ENCODE measurements at places on chromosomes 2 and 18. TPM values are rescaled to one million over a fixed set of nuclear protein-coding genes. Genes with fewer than 3 reads are reported as not detected.

CCL20 gene
- total RNA-seq = not detected

C2orf92 gene
- total RNA-seq = 10.3 TPM

ARHGAP15 gene
- total RNA-seq = 14.8 TPM

FOXD4L1 gene
- 0.27 TPM for total RNA-seq

- DNase-seq = no peak
- H3K4me1 ChIP-seq = no peaks in the 10 kb centered on the region
- no peak overlapping the region for H3K27ac ChIP-seq
- H3K36me3 ChIP-seq = no peaks in the 10 kb centered on the region
- H3K27me3 ChIP-seq = no peaks in the 10 kb centered on the region
Observed at GRCh38 chr2:162989507-162989906, 150.9 kb upstream of the KCNH7 start.

- DNase-seq = no peak
- no peaks in the 10 kb centered on the region for H3K27me3 ChIP-seq
- no peak overlapping the region for H3K4me3 ChIP-seq
- no peaks in the 10 kb centered on the region for H3K4me1 ChIP-seq
Observed at GRCh38 chr2:55119711-55120487, 69.6 kb upstream of the RTN4 start.

- H3K36me3 ChIP-seq = no peaks in the 10 kb centered on the region
- no peak overlapping the region for H3K4me3 ChIP-seq
- no peaks in the 10 kb centered on the region for H3K27me3 ChIP-seq
- no peak overlapping the region for H3K27ac ChIP-seq
- no peaks in the 10 kb centered on the region for H3K4me1 ChIP-seq
Observed at GRCh38 chr18:3538456-3538855, 88.5 kb downstream of the TGIF1 start.

- H3K36me3 ChIP-seq = no peaks in the 10 kb centered on the region
- H3K27ac ChIP-seq = no peak overlapping the region
- DNase-seq = no peak
- no peaks in the 10 kb centered on the region for H3K27me3 ChIP-seq
Observed at GRCh38 chr2:96129528-96130120, 8.7 kb downstream of the ASTL start.

DNA sequence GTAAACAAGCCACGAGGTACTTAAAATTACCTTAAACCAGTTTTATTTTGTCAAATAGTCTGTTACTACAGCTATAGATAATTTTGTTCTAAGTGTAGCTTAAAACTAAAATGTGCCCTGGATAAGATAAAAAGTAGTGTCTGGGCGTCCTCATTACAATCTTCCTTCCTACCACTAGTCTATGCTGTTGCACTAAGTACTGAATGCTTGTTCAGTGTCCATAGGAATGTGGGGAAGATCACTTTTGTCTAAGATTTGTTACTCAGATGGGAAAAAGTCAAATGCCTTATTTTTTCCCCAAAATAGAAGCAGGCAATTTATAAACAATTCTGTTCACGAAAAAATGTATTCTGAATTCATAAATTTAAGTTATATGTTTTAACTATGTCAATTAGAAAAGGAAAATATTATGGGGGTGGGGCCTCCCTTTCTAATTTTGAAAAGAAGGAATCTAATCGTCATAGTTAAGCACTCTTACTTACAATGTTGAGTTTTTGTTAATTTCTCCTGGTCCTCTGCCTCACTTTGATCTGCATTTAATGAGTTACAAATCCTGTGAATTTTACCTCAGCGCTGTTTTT is 140.4 kb upstream of the VRK2 start:
- H3K27me3 ChIP-seq = no peaks in the 10 kb centered on the region
- H3K36me3 ChIP-seq = no peaks in the 10 kb centered on the region
- no peak overlapping the region for H3K4me3 ChIP-seq
- DNase-seq = no peak

DNA sequence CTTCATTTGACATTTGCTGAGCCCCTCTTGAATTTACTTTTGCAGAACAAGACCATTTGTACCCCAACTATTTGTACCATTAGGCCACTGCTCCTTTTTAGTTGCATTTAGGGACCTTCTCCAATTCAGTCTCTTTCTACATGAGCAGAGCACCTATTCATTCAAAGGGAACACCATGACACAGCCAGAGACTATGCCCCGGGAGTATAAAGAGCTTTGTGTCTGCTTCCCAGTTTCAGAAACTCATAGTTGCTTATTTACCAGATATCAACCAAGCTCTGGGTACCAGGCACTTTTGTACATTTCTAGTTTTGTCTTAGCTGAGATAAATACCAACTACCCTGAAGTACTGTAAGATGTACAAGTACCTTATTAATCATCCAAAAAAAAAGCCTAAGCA is 269.1 kb upstream of the SIX3 start:
- H3K4me1 ChIP-seq = no peaks in the 10 kb centered on the region
- no peak overlapping the region for H3K4me3 ChIP-seq
- DNase-seq = no peak
- H3K27me3 ChIP-seq = no peaks in the 10 kb centered on the region
- no peak overlapping the region for H3K27ac ChIP-seq

GRCh38 chr2:156837635-156838370 is 401.6 kb downstream of the GPD2 start:
- H3K36me3 ChIP-seq = no peaks in the 10 kb centered on the region
- no peak for DNase-seq
- H3K4me3 ChIP-seq = no peak overlapping the region

GRCh38 chr2:132404056-132404455 is 12.5 kb upstream of the GPR39 start:
- no peaks in the 10 kb centered on the region for H3K36me3 ChIP-seq
- H3K4me1 ChIP-seq = no peaks in the 10 kb centered on the region
- H3K27me3 ChIP-seq = no peaks in the 10 kb centered on the region
- H3K27ac ChIP-seq = no peak overlapping the region
- no peak overlapping the region for H3K4me3 ChIP-seq
- no peak for DNase-seq

GRCh38 chr2:167133614-167134013 is 245.3 kb downstream of the XIRP2 start:
- no peaks in the 10 kb centered on the region for H3K27me3 ChIP-seq
- H3K4me3 ChIP-seq = no peak overlapping the region
- no peak for DNase-seq
- no peaks in the 10 kb centered on the region for H3K36me3 ChIP-seq
- no peak overlapping the region for H3K27ac ChIP-seq

GRCh38 chr18:37393945-37394609 is 171.5 kb downstream of the CELF4 start:
- no peak overlapping the region for H3K27ac ChIP-seq
- H3K4me1 ChIP-seq = no peaks in the 10 kb centered on the region
- no peaks in the 10 kb centered on the region for H3K36me3 ChIP-seq
- no peaks in the 10 kb centered on the region for H3K27me3 ChIP-seq
- H3K4me3 ChIP-seq = no peak overlapping the region
- peak; percentile 91 for DNase-seq
